Nucleus accumbens (tissue), 56 donors: ENCODE measurements at places on chromosomes 7 and 10.

- no peak for DNase-seq
Observed at GRCh38 chr7:128221929-128222403, 19.1 kb upstream of the LEP start.

GRCh38 chr7:69603351-69603750 is 5.1 kb downstream of the AUTS2 start:
- no peak for DNase-seq

- no peak for DNase-seq
Observed at GRCh38 chr7:49376817-49377375, 396.5 kb upstream of the VWC2 start.

- no peak for DNase-seq
Observed at GRCh38 chr7:75591467-75592255, 99.5 kb downstream of the SPDYE5 start.

DNA sequence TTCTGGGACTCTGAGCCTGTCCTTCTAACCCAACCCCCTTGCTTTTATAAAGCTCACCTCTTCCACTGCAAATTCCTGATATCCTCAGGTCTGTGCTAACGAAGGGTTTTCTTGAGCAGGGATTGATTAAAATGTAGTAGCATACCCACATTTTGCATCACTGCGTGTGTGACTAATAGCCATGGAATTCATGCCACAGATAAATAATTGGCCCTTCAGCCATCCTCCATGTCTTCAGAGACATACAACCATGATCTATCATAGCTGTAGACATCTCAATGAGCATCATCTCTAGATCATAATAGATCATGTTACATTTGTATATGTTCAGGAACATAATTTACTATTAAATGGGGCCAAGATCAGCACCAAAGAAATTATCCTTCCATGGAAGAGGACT is 990.3 kb downstream of the KCNMA1 start:
- no peak for DNase-seq

DNA sequence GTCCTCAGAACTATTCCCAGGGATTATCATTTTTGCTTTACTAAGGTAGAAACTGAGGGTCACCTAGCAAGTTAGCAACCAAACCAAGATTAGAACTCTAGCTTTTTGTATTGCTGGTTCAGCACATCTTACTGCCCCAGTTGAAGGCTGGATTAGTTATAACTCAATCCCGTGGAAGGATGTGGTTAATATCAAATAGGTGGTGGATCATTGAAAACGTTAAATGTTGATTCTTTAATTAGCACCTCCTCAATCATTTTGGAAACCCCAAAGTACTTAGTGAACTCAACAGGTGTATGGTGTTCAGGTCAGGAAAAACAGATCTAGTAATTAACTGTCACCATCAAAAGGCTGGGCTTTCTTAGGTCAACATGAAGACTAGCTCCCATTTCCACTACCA is 152.4 kb downstream of the ARID5B start:
- DNase-seq = no peak

DNA sequence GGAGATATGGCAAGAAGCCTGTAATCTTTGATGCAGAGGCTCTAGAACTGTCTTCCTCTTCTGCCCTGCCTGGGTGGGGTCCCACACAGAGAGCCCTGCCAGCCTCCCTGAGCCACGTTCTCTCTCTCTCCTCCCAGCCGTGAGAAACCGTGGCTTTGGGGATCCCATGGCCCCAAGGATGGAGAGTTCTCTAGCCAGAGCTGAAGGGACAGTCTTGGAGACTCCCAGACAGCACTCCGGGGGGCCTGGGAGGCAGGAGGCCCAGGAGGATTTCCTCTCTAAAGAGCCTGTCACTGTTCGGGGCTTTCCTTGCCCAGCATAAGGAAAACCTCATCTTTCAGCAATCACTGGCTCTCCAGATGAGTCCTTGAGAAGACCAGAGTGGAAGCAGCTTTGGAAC is 227.1 kb downstream of the ARHGAP12 start:
- no peak for DNase-seq

DNA sequence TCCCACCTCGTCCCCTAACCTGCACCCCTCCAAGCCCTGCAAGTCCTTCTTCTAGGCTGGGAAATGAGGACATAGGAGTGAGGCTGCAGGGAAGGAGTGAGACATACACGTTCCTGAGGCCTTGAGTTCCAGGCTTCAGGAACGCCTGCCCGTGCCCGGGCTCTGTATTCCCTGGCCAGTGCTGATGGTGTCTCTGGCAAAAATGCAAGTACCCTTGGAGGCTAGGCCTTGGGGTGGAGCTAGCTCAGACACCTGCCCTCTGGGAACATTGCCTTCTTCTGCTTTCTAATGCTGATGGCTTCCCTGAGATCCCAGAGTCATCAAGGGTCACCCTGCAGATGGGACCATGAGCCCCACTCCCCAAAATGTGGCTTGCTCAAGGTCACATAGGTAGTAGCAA is 76.0 kb downstream of the GRK5 start:
- DNase-seq = no peak

DNA sequence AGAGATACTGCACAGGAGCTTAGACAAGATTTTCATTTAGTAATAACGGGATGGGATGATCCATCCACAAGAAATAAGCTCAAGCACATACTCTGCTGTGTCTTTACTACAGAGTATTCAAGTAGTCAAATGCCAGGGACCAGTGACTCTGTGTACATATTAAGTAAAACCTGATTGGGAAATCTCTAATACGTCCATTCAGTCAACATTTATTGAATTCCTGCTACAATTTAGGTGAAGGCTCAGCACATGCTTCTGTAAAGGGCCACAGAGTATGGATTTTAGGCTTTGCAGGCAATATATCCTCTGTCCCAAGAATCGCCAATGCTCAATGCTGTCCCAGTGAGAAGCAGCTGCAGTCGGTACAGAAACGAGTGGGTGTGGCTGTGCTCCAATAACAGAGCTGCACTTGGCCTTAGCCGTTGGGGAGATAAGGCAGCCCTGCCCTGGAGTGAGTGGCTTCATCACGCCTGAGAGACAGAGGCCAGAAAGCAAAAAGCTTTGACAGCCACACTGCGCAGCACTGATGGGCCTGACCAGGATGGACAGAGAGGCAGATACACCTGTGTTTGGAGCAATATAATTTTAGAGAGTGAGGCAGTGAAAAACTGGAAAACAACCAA is 186.8 kb downstream of the PARD3 start:
- DNase-seq = no peak

- no peak for DNase-seq
Observed at GRCh38 chr10:97279121-97279815, 13.2 kb downstream of the ARHGAP19 start.

DNA sequence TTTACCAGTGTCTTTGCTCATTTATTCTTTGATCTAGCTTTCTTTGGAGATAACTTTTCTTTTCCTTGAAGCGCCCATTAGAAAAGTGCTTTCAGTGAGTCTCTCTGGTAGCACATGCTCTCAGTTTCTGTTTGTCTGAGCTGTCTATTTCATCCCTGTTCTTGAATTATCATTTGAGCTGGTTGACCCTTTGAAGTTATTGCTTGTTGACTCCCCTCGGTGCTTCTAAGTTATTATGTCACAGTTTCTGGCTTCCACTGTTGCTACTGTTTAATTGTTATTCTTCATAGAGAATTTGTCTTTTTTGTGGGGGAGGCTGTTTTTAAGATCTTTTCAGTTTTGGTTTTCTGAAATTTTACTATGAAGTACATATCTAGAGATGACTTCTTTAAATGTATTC is 11.4 kb upstream of the PRF1 start:
- DNase-seq = no peak

DNA sequence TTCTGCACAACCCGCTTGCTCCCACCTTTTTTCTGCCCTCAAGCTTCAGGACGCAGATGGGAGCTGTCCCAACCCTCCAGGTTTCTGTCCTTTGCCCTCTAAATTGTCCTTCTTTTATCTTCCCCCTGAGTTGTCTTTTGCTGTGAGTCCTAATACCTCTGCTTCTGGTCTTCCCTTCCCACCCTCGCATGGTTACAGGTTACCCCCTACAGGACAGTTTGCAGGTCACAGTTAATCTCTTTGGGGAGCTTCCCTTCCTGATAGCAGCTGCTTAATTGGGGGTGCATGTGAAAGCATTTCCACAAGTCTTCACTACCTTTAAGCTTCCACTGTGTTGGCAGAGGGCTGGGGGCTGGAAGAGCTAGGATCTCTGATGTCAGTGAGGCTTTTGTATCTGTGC is 121.5 kb upstream of the CXCL12 start:
- DNase-seq = no peak
